Kidney epithelial cell (primary cell): ENCODE measurements at places on chromosomes 7 and 10.

DNA sequence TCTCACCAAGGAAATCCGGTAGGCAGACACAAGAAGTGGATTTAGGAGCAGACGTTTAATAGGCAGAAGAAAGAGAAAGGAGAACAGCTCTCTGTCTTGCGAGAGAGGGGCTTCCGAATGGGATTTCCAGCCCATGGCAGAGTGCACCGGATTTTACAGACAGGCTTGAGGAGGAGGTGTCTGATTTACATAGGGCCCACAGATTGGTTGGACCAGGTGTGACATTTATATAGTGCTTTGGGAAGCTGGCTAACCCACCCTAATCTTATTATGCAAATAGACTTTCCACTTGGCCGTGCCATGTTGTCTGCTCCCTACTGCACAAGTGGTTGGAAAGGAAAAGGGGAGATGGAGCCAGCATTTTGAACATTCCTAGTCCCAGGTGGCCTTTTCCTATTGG lies 57.8 kb downstream of the ANKMY2 start:
- no peak for DNase-seq

DNA sequence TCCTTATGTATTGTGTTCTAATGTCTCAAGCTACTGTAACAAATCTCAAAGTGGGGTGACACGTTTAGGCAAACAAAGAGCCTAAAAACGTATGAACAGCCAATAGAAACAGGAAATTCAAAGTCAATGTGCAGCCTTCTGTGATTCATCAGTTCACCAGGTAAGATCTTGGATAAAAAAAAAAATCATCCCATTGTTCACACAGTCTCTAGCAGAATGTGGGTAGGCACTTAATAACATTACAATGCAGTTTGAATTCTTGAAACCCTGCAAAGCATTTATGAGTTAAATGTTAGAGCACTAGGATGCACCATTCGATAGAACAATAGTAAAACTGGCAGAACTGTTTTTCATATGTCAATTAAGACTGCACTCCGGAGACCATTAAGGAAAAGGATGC lies 88.2 kb upstream of the HDAC9 start:
- no peak for DNase-seq

DNA sequence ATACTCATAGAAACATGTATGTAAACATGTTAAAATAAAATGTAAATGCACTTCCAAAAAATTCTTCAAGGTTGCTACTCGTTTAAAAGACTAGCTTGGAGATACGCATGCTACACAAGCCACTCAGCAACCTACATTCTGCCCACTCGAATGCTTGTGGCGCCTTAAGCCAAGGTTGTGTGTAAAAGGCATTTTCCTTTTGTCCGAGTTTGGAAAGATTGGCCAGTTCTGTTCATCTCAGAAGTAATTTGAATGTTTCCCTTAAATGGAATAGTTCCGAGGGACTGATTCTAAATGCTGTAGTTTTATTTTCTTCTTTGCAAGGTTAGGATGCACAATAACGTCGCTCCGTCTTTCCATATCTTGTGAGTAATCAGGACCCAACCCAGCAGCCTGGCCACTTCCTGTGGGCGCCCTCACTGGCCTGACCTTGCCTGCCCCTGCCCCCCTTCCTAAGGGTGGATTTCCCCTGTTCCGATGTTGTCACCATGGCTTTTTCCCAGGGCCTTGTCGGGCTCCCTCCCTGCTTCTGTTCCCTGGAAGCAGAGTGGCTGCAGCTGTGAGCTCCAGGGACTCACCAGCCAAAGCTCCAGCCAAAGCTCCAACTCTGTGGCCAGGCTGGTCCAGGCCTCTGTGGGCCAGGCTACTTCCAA lies 70.6 kb downstream of the PTPRE start:
- DNase-seq: peak; percentile 60

- no peak for DNase-seq
Observed at GRCh38 chr10:6173203-6173602, 29.5 kb upstream of the PFKFB3 start.

GRCh38 chr7:123738808-123739207 lies 10.0 kb downstream of the WASL start:
- DNase-seq: no peak

DNA sequence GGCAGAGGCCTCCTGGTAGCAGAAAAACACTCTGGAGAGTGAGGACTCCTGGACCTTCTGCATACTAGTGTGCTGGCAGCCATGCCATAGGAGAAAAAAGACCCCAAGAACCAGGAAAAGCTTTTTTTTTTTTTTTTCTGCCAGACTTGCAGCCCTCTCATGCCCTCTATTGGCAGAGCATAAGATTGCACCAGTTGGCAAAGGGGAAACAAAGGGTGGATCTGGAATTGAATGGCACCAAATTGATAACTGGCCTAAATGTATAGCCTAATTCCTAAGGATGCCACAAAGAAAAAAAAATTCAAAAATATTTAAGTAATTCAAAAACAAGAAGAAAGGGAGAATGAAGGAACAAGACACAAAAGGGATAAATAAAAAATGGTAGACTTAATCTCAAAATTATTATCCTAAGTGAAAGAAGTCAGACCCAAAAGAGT lies 112.5 kb upstream of the GHITM start:
- no peak for DNase-seq

- peak; percentile 42 for DNase-seq
Observed at GRCh38 chr10:5291501-5292195, 73.1 kb upstream of the UCN3 start.

GRCh38 chr10:33746836-33747268 lies 412.4 kb upstream of the NRP1 start:
- no peak for DNase-seq

DNA sequence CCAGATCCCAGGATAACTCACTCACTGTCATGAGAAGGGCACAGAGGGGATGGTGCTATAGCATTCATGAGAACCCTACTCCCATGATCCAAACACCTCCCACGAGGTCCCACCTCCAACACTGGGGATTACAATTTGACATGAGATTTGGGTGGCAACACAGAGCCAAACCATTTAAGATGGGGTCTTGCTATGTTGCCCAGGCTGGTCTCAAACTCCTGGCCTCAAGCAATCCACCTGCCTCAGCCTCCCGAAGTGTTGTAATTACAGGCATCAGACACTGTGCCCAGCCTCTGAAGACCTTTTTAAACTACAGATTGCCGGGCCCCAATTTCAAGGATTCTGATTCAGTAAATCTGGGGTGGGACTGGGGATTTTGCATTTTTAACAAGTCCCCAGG lies 98.5 kb downstream of the BAMBI start:
- no peak for DNase-seq

DNA sequence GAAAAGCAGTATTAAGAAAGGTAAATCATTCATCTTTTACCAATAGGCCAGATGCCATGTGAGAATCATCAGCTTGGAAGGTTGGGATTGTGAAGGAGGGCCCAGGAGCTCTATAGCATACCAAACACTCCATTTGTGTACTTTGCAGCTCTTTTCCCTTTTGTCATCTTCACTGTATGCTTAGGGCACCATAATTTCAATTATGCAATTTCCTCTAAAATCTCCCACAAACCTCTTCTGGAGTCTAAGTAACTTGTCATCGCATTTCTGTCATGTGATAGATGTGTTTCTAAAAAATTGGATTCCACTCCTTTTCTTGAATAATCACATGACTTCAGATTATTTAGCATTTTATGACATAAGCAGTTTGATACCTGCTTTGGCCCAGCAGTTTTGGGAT lies 17.9 kb downstream of the RPP30 start:
- DNase-seq: no peak

DNA sequence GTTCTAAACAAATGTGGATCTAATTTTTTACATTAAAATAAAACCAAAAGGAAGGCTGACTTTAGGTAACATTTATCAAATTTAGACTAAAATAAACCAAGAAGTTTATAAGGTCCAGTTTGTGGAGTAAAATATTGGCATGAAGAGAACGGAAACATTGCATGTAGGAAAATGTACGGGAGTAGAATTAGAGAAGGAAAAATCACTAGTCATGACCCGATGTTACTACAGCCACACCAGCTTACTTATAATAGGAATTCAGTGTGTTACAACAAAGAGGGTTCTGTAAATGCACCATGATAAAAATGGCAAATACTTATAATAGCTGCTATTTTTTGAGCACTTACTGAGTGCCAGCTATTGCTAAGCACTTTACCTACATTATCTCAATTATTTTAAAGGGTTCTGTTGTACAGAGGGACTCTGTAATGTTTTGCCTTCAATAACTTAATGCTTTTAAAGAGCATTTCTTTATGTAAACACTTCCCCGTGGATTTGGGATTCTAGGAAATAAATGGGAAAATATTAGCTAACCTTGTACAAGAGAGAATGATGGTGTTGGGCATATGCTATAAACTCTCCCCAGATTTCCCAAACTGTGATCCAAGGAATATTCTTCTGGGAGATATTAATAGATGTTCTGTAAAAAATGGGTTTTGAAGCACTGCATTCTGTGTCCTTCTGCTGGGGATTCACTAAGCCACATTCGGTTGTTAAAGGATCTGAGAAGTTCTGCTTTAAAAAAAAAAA lies 296.7 kb downstream of the BBS9 start:
- DNase-seq: no peak

GRCh38 chr10:102878629-102879028 lies 9.4 kb downstream of the AS3MT start:
- no peak for DNase-seq

- DNase-seq: no peak
Observed at GRCh38 chr7:30514776-30515175, 10.1 kb upstream of the GGCT start.

GRCh38 chr10:131994435-131994834 lies 12.7 kb upstream of the BNIP3 start:
- DNase-seq: no peak

DNA sequence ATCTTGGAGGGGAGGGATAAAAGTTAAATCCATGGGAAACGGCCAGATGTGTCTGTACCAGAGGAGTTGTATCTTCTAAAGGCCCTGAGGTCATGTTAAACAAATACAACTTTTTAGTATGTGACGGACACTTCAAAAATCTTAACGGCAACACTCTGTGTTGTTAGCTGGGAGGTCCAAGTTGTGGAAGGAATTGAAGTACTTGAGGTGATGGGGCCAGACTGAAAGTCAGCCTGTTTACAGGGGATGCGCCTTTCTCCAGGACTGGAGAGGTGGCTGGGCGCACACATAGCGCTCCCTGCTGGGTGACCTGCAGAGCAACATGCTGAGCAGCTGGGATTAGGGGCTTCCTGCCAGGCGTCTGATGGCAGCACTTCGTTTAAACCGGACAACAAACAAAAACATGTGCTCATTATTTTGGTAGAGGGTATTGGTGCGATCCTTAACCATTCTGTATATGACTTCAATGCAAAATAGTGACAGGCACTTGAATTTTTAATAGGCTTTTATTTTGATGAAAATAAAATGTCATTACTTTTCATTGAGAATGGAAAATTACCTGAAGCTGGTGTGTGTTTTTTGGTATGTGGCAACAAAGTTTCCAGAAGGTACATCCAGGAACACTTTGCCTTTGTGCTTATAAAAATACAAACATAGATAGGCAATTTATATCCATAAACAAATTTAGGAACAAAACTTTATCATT lies 198.2 kb downstream of the MLLT10 start:
- no peak for DNase-seq

DNA sequence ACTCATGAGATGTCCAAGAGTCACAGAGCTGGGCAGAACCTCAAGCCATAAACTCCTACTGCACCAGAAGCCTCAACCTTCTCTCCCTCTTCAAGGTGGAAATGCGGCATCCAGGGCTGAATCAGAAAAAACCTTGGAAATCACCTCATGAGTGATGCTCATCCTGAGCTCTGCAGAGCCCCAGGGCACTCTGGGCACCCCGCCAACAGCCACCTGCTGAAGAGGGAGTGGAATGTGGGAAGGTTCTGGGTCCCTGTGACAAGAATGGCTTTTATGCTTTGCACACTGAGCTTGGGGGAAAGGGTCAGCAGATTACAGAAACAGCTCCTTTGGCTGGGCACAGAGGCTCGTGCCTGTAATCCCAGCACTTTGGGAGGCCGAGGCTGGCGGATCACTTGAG lies 18.8 kb downstream of the NUDT1 start:
- no peak for DNase-seq

- DNase-seq: no peak
Observed at GRCh38 chr7:90654718-90655427, 58.8 kb downstream of the CDK14 start.

GRCh38 chr7:50088463-50089129 lies 4.5 kb downstream of the ZPBP start:
- DNase-seq: no peak

DNA sequence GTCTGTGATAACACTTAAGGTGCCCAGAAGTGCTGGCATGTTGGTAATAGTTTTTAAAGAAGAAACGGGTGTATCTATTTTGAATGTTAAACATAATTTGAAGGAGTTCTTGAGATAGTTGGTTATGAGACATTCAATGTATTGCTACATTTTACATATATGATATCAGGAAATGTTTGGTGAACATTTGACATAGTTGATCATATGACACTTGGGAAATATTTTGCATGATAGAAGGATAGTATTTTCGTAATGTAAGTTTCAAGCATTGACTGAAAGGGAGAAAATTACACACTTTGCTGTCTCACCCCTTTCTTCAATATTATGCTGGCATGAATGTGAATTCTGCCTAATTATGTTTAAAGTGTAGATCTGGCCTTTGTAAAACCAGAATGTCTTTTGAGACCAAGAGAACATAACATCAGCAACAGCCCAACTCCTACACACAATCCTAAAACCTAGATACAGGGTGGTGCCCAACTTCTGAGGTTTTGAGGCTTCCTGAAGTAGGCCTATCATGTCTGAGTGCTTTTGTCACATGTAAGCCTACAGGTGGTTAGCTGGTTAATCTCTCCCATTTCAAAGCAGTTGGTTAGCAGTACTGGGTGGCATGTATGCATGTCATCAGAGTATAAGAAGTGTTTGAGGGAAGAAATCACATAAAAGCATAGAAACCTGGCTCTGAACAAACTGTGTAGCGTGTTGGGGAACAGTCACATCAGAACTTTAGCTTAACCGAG lies 2.1 kb downstream of the ADD3 start:
- no peak for DNase-seq

DNA sequence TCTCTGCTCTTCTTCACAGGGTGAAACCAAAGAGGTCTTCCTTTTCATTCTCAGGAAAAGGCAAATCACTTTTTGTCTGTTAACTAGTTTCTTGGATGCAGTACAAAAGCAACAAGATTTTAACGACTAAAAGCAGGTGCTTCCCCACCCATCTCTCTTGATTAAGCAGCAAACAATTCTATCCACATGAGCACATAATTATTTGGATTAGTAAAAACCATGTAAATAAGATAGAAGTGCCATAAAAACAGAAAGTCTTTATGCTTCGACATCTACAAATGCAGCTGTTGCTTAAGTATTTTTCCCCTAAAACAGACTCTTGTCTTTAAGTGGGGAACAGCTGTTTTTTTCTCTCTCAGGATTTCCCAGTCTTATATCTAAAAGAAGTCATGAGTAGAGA lies 37.4 kb downstream of the USP54 start:
- DNase-seq: no peak

- DNase-seq: no peak
Observed at GRCh38 chr7:137146012-137146455, 197.5 kb downstream of the PTN start.

- DNase-seq: no peak
Observed at GRCh38 chr10:70130878-70131559, 1.6 kb downstream of the AIFM2 start.
